Activated gamma-delta T cell treated with anti-CD3 and anti-CD28 coated beads, Interleukin-2, amount 50 U/mL, for 16 hours (primary cell): ENCODE measurements at places on chromosomes 13 and 19.

DNA sequence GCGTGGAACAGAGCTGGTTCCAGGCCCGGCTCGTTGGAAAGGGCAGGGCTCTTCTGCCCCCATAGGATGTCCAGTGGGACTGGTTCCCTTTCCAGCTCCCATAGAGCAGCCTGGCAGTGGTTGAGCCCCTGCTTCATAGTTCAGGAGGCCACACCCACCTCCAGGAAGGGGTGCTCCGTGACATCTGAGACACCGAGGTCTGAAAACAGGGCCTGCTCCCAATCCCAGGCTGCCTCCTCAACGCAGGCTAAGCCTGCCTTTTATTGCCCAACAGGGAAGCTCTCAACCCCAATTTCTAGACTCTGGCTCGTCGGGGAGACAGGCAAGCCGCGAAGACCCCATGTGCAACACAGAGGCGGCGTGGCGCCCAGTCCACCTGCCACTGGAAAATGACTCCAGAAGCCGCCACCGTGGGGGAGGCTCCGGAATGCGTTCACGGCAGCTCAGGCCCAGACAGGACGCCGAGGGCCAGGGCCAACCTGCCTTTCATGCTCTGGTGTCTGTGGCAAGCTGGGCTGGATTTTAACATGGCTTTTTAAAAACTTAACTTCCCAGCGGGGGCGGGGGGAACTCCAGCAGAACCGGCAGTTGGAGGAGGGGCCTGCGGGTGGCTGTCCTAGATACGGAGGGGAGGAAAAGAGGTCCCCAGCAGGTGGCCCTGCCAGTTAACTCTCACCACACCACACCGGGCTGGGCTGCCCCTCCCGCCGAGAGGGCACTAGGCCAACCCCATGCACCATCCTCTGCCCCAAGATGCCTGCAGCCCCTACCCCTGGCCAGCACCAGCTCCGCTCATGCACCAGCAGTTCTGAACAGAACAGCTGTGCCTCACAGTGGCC, 17.9 kb upstream of the TINCR start:
- peak; percentile 24 for DNase-seq

GRCh38 chr13:34967851-34968562, 25.9 kb downstream of the NBEA start:
- DNase-seq = no peak

- no peak for DNase-seq
Measured at GRCh38 chr13:45393941-45394570, 24.1 kb downstream of the SLC25A30 start.

DNA sequence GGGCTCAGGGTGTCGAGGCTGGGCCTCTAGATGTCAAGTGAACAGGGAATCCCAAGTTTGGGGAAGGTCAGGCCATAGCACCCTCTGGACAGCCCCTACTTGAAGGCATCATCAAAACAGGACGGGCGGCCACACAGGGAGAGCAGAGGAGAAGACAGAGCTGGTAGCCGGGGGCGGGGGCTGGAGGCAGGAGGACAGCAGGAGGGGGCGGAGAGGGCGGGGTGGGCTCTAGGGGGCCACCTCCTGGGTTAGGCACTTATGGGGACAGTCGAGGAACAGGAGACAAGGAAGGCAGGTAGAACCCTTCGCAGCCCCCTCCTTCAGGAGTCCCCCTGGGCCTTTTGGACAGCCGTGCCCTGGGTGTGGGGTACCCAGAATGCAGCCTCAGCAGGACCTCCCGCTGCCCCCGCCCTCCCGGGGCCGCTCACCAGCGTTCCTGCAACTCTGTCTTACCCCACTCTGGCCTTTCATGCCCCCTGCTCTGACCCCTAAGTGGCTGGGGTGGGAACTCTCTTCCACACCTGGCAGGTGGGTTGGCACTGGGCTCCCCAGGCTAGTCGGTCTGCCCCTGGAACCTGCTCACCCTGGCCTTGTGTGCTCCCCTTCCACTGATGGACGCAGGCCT, 5.8 kb downstream of the SSBP4 start:
- DNase-seq = no peak

GRCh38 chr13:99289271-99289670, 17.9 kb downstream of the GPR183 start:
- no peak for DNase-seq

DNA sequence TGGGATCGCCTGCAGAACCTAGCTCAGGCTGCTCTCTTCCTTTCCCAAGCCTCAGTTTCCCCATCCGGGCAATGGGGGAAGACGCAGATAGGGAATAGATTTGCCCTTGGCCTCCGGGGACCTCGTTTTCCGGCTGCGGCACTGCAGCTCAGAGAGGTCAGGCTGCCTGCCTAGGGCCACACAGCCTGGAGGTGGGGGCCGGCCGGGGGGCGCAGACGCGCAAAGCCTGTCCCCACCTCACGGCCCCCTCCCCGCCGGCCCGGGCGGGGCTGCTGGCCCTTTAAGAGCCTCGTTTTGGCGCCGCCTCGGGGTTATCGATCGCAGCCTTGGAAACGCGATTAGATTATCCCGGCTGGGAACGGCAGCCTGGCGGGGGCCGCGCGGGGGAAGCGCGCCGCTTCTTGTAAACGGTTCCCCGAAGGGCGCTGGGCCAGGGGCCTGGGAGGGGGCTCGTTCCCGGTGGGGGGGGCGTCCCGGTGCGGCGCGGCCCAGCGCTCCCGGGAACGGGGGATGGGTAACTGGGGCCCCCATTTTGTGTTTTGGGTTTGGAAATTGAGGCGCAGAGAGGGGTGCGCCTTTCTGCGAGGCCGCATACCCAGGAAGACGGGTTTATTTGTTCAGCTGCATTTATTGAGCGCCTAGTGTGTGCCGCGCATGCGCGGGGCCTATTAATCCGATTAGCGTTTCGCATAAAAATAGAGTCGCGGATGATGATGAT, 23.4 kb upstream of the TCF3 start:
- no peak for DNase-seq
